ENCODE measurements at places on chromosomes 11 and 22. TPM values are rescaled to one million over a fixed set of nuclear protein-coding genes. Genes with fewer than 3 reads are reported as not detected.

GPR83 gene
- 0.09 TPM for total RNA-seq

OR10D3 gene
- total RNA-seq, result not detected

VPS26B gene
- 30.7 TPM for total RNA-seq

ASPHD2 gene
- total RNA-seq, result 6.9 TPM

MMP10 gene
- total RNA-seq, result 11.1 TPM

PATE1 gene
- not detected for total RNA-seq

Measured in endothelial cell of coronary artery (primary cell).